ENCODE measurements at places on chromosomes 7 and 10. TPM values are rescaled to one million over a fixed set of nuclear protein-coding genes. Genes with fewer than 3 reads are reported as not detected.

The CALCR gene
- 1.0 TPM for total RNA-seq

DNA sequence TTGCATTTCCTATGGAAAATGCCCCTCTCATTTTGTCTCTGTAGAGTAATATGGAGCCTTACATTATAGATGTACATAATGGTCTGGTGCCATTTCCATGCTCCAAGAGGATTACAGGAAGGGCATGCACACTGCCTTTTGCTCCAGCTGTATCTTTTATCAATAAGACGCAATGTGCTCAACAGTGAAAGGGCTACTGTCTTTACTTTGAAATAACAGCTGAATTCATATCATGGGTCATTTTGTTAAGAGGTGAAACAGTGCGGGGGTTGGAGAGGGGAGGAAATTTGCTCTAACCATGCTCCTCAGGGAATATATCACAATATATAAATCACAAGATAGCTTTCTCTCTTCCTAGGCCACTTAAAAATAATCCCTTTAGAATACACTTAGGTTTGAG, 77.7 kb downstream of the ICA1 start:
- no peak for DNase-seq
- H3K4me3 ChIP-seq, result no peak overlapping the region
- H3K36me3 ChIP-seq, result no peaks in the 10 kb centered on the region
- H3K27me3 ChIP-seq, result no peaks in the 10 kb centered on the region

DNA sequence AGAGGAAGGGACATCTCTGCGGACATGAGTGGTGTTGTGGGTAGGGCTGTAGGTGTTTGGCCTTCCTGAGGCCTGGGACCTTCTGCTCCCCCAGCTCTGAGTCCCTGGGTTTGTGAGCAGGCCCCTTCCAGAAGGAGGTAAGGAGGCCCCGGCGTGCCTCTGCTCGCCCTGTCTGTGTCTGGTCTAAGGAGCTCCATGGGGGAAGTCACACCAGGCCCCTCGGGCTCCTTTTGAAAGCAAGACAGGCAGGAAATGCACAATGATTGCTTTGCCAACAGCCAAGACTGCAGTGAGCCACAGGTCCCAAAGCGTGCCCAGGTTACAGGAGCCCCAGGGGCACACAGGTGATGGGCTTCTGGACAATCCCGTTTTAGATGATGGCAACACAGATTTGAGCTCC, 89.5 kb downstream of the FAM53B start:
- H3K27ac ChIP-seq, result peak overlapping the region; percentile 58
- peaks cover 64% of the 10 kb centered on the region for H3K4me1 ChIP-seq
- H3K27me3 ChIP-seq, result no peaks in the 10 kb centered on the region
- no peak for DNase-seq
- no peaks in the 10 kb centered on the region for H3K36me3 ChIP-seq

GRCh38 chr7:158945519-158945918, 89.2 kb downstream of the DYNC2I1 start:
- no peak overlapping the region for H3K4me3 ChIP-seq
- no peak overlapping the region for H3K27ac ChIP-seq
- no peak for DNase-seq
- H3K4me1 ChIP-seq, result no peaks in the 10 kb centered on the region
- H3K27me3 ChIP-seq, result no peaks in the 10 kb centered on the region
- peaks cover 12% of the 10 kb centered on the region for H3K36me3 ChIP-seq

- no peak overlapping the region for H3K4me3 ChIP-seq
Measured at GRCh38 chr7:114933658-114934057, 11.8 kb downstream of the MDFIC start.

DNA sequence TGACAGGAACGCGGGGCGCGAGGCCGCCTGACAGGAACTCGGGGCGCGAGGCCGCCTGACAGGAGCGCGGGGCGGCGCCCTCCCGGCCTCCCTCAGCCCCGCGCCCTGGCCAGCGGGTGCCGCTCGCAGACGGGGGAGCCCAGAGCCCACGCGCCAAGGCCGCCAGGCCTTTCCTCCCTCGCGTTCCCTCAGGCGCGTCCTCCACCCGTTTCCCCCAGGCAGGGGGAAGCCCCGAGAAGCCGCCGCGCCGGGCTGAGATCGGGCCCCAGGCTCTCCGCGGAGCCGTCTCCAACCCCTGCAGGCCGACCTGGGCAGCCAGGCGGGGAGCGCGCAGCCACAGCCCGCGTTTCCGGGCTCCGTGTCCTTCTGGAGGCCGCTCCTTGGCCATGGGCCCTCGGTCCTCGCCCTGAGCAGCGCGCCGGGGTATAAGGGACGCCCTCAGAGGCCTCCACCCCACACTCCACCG, 17.7 kb downstream of the PTPRN2 start:
- H3K27me3 ChIP-seq, result peaks cover 54% of the 10 kb centered on the region
- H3K4me1 ChIP-seq, result no peaks in the 10 kb centered on the region
- H3K27ac ChIP-seq, result no peak overlapping the region

- no peaks in the 10 kb centered on the region for H3K27me3 ChIP-seq
- H3K4me3 ChIP-seq, result no peak overlapping the region
- no peak for DNase-seq
- peak overlapping the region; percentile 1 for H3K27ac ChIP-seq
Measured at GRCh38 chr10:91513598-91514424, 103.7 kb downstream of the HECTD2 start.

GRCh38 chr10:77390481-77390891, 247.1 kb downstream of the KCNMA1 start:
- DNase-seq, result no peak
- H3K27ac ChIP-seq, result no peak overlapping the region
- H3K36me3 ChIP-seq, result no peaks in the 10 kb centered on the region
- no peaks in the 10 kb centered on the region for H3K27me3 ChIP-seq

The OR2A5 gene
- total RNA-seq, result not detected

- peaks cover 14% of the 10 kb centered on the region for H3K36me3 ChIP-seq
- peaks cover 40% of the 10 kb centered on the region for H3K4me1 ChIP-seq
- H3K4me3 ChIP-seq, result no peak overlapping the region
- H3K27me3 ChIP-seq, result no peaks in the 10 kb centered on the region
- no peak overlapping the region for H3K27ac ChIP-seq
Measured at GRCh38 chr7:50723173-50723572, 59.5 kb downstream of the GRB10 start.

DNA sequence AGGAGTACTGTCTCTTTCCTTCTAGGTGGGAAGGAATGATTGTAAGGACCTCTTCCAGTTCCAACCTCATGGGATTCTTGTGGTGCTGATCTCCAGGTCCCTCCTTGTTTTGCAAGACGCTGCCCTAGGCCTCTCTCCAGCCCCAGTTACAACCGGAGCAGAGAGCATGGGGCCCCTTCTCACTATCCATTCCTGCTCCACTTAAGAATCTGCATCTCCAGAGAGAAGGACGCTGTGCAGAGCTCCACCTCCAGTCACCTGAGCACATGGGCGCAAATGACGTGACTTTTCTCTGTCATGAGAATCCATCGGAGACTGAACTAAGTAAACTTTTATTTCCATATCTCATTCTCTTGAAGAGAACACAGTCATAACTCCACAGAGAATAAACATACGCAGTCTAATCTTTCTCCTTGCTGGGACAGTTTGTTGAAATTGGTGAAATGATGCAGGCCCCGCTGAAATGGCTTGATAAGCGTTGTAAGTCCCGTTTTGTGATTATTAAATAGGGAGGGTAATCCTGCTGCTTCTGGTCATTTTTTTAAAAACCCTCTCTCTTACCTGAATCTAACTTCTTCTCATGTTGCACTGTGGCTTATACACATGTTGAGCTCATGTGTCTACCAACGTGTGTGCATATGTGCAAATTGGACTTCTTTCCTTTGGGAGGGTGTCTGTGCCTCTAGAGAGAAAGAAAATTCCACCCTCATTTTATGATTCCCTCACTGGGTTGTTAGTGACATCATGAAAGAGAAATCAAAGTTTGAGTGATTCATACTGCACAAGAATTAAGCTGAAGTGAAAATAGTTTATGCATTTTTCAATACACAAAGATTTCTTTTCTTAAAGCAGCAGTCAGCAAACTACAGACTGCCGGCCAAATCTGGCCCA, 133.2 kb upstream of the TBX20 start:
- DNase-seq, result no peak
- H3K4me3 ChIP-seq, result no peak overlapping the region
- no peaks in the 10 kb centered on the region for H3K4me1 ChIP-seq

DNA sequence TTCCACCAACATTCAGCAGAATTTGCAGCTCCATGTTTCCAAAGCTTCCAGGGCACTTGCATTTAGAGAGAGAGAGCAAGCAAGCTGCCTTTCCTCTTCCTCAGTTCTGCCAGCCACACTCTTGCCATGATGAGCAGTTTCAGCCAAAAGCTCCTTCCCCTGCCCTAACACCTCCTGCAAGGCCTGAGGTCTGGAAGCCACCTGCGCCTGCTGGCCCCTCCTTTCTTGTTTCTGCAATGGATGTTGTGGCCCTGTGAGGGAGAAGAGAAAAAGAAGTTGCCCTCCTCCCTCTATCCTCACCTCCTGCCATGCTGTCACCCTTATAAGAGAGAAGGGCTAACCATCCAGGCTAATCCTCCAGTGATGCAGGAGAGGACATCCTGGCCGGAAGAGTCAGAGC, 48.7 kb downstream of the IKZF1 start:
- no peak overlapping the region for H3K27ac ChIP-seq
- no peak overlapping the region for H3K4me3 ChIP-seq
- DNase-seq, result no peak
- peaks cover 2% of the 10 kb centered on the region for H3K27me3 ChIP-seq

GRCh38 chr7:24566274-24566673, 7.0 kb upstream of the PALS2 start:
- DNase-seq, result no peak
- H3K36me3 ChIP-seq, result no peaks in the 10 kb centered on the region
- no peak overlapping the region for H3K4me3 ChIP-seq

The WNT8B gene
- not detected for total RNA-seq

The DTX2 gene
- 15.5 TPM for total RNA-seq

- peaks cover 29% of the 10 kb centered on the region for H3K4me1 ChIP-seq
- H3K36me3 ChIP-seq, result no peaks in the 10 kb centered on the region
- peak; percentile 74 for DNase-seq
Measured at GRCh38 chr10:89296220-89296648, 5.6 kb upstream of the IFIT2 start.

DNA sequence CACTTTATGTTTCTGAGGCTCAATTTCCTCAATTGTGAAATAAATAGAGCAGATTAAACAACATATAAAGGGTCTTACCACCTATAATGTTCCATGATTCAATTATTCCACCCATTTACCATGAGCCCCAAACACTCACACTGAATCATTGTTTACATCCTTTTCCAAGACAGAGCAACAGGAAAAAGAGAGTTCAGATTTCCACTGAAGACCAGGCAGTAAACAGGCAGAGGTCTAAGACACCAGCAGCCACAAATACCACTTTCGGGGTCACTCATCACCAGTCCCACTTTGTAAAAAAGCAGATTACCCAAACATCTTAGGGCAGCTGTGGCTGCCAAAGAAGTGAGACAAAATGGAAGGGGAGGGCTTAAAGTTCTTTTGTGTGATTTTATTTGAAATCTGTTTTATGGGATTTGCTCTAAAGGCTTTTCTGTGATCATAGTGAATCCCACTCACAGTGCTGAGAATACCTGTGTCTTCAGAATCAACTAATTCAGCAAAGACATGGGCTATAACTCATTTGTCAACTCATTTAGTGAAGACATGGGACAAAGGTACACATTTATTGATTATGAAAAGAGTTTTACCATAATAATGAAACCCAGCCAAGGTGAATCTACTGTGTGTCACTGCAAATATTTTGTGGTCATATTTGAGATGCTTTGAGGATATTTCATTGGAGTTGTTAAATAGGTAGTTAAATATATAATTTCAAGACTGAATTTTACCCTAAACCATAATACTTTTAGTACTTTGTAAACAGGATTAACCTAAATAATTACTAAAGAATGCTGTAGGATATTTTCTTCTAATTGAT, 24.8 kb upstream of the DLD start:
- DNase-seq, result no peak
- H3K27ac ChIP-seq, result no peak overlapping the region
- no peaks in the 10 kb centered on the region for H3K36me3 ChIP-seq
- H3K4me3 ChIP-seq, result no peak overlapping the region

DNA sequence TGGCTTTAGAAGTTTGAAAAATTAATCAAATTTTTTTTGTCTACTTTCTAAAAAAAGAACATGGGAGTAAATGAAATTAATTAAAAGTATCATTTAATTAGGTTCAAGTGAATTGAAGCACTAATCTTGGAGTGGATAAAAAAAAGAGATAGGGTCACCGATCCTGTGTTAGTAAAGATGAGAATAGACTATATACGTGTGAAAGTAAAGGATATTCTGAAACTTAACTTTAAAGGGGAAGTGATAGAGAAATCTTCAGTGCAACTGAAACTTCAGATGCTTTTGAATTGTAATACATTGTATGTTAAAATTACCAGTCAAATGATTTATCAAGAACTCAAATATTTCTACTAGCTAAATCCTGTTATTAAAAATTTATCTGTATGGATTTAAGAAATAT, 4.8 kb downstream of the NHLRC2 start:
- H3K4me1 ChIP-seq, result peaks cover 29% of the 10 kb centered on the region
- H3K4me3 ChIP-seq, result no peak overlapping the region
- H3K36me3 ChIP-seq, result peaks cover 48% of the 10 kb centered on the region
- H3K27me3 ChIP-seq, result no peaks in the 10 kb centered on the region

DNA sequence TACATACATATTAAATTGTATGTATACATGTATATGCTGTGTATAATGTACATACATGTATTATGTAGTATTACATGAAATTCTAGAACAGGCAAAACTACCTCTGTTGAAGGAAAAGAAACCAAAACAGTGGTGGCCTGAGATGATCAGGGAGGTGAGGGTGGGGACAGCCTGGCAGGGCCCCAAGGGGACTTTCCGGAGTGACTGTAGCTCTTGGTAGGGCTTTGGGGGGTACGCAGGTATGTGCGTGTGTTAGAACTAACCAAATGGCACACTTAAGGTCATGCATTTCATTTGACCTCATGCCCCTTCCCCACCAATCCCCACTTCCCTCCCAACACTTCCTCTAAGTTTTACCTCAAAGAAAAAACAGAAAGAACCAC, 31.3 kb downstream of the CTBP2 start:
- H3K27me3 ChIP-seq, result no peaks in the 10 kb centered on the region
- peaks cover 7% of the 10 kb centered on the region for H3K36me3 ChIP-seq
- DNase-seq, result no peak
- peak overlapping the region; percentile 98 for H3K27ac ChIP-seq

GRCh38 chr10:12788277-12788676, 213.2 kb downstream of the CCDC3 start:
- H3K36me3 ChIP-seq, result no peaks in the 10 kb centered on the region
- no peak for DNase-seq
- H3K4me3 ChIP-seq, result no peak overlapping the region
- no peak overlapping the region for H3K27ac ChIP-seq
- H3K27me3 ChIP-seq, result peaks cover 2% of the 10 kb centered on the region
- no peaks in the 10 kb centered on the region for H3K4me1 ChIP-seq

GRCh38 chr10:4373612-4374011, 452.4 kb upstream of the AKR1E2 start:
- H3K4me3 ChIP-seq, result no peak overlapping the region
- H3K36me3 ChIP-seq, result no peaks in the 10 kb centered on the region
- H3K27me3 ChIP-seq, result no peaks in the 10 kb centered on the region
- H3K27ac ChIP-seq, result peak overlapping the region; percentile 58
- no peak for DNase-seq

The C10orf105 gene
- not detected for total RNA-seq

GRCh38 chr7:30430777-30431176, 47.8 kb downstream of the NOD1 start:
- H3K36me3 ChIP-seq, result peaks cover 14% of the 10 kb centered on the region
- DNase-seq, result no peak
- no peak overlapping the region for H3K27ac ChIP-seq
- H3K27me3 ChIP-seq, result no peaks in the 10 kb centered on the region

- no peaks in the 10 kb centered on the region for H3K27me3 ChIP-seq
- no peak for DNase-seq
- no peaks in the 10 kb centered on the region for H3K4me1 ChIP-seq
Measured at GRCh38 chr10:104498347-104499081, 142.6 kb upstream of the SORCS3 start.

All from psoas muscle (tissue), 8 donors.